NB4 (cell line): ENCODE measurements at places on chromosomes 4 and X.

DNA sequence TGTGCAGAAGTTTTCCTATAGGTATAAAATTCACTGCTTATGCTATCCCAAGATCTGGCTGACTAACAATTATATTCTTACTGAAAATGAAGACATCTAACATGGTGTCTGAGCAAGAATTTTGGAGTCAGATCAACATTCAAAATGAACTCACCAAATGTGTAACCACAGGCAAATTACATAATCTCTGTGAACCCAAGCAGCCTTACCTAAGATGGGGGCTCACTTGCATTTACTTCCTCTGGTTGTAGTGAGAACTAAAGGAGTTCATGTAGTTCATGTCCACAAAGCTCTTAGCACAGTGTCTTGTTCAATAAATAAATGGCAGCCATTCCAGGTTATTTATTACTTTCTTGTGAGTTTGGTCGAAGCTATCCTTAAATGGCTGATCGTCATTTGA lies 163.9 kb upstream of the LCORL start:
- DNase-seq = peak; percentile 33

GRCh38 chrX:155113097-155113496 lies 41.8 kb downstream of the BRCC3 start:
- no peak for DNase-seq

DNA sequence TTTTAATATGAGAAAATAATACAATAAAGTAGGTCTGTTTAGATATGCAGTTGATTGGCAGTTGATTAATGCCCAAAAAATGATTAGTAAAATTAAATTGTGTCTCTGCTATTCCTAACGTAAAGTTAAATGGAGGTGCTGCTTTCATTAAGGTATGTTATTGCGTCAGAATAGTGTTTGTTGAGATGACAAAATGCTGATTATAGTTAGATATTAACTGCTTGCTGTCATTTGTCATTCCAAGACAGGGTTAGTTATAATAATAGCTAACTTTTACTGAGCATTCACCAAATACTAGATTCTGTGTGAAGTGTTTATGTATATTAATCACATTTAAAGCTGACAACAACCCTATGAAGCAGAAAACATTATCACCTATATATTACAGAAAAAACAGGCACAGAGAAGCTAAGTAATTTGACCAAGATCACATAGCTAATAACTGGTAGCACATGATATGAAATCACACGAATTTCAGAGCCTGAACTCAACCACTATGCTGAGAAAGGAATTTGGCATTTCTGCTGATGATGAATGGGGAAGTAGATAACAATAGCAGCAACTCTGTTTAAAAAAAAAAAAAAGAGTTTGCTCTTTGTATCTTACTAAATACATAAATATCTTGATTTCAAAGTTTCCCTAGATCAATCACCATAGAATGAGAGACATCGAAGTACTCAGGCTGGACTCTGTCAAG lies 59.7 kb upstream of the WDR44 start:
- DNase-seq = no peak

DNA sequence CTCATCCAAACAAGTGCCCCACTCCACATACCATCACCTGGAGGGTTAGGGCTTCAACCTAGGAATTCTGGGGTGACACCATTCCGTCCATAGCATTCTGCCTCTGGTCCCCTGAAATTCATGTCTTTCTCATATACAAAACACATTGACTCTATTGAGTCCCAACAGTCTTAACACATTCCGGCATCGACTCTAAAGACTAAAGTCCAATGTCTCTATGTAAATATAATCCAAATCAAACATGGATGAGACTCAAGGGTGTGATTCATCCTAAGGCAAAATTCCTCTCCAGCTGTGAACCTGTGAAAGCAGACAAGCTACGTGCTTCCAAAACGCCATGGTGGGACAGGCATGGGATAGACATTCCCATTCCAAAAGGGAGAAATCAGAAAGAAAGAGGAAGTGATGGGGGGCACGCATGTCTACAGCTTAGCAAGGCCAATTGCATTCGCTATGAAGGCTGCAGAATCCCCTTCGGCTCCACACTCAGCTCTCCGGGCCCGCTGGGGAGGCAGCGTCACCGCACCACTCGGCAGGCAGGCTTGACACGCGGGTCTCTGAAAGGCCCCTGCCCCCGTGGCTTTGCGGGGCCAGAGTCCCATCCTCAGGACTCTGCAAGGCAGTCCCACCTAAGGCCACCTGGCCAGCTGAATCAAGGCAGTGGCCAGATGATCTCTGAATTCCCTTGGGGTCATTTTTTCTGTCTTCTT lies 53.2 kb downstream of the ADRA2C start:
- DNase-seq = no peak

- peak; percentile 95 for DNase-seq
Measured at GRCh38 chrX:72100824-72101351, 30.8 kb downstream of the RTL5 start.
